ENCODE measurements at places on chromosomes 6 and 20. TPM values are rescaled to one million over a fixed set of nuclear protein-coding genes. Genes with fewer than 3 reads are reported as not detected.

The FGD2 gene
- 32.0 TPM for total RNA-seq

- DNase-seq, result no peak
Measured at GRCh38 chr6:97989451-97989850, 706.4 kb upstream of the MMS22L start.

The SLC35B3 gene
- 20.8 TPM for total RNA-seq

The ANKRD66 gene
- total RNA-seq, result not detected

GRCh38 chr6:33570806-33571636 lies 9.1 kb downstream of the BAK1 start:
- peak; percentile 85 for DNase-seq

The REM1 gene
- total RNA-seq, result 8.6 TPM

The CST5 gene
- total RNA-seq, result not detected

- no peak for DNase-seq
Measured at GRCh38 chr6:106811088-106811686, 163.3 kb downstream of the CD24 start.

DNA sequence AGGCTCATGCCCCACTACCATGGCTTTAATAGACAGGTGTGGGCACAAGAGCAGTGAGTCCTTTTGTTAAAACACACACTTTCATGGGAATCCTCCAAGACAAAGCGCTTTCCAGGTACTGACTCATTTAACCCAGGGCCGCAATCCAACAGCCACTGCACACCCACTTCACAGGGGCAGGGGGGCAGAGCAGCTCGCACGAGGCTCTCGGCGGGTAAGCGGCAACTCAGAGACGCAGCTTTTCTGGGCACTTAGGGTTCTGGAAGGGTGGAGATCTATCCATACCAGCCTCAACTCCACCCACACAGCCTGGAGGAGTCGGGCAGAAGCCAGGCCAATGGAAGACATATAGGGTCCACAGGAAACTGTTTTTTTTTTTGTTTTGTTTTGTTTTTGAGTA lies 28.6 kb downstream of the PSMG4 start:
- no peak for DNase-seq

GRCh38 chr6:96786336-96786735 lies 50.9 kb downstream of the GPR63 start:
- no peak for DNase-seq
